Stimulated activated CD4-positive, alpha-beta T cell treated with anti-CD3 and anti-CD28 coated beads, Interleukin-2, amount 100 ng/mL, for 24 hours (primary cell): ENCODE measurements at places on chromosomes 5 and 9.

DNA sequence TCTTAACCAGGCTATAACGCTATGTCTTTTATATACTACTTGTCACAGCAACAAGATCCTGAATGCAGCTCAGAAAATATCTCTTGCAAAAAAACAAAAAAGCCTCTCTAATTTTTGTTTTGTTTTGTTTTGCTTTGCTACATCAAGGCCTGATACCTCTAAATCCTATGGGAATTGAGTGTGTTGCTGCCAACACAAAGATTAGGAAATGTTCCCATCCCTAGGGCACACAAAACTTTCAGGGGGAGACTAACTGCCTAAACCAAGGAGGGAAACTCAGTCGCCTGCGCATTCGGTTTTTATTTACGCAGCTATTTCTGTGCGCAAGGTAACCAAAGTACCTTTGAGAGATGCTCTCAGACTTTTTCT lies 1.7 kb downstream of the SSBP2 start:
- no peak for DNase-seq

- no peak for DNase-seq
These were observed 10.9 kb upstream of the ZNF366 start for GRCh38 chr5:72518001-72518683.

GRCh38 chr9:5622016-5622415 lies 6.9 kb upstream of the RIC1 start:
- DNase-seq = no peak

GRCh38 chr5:27947088-27947487 lies 908.7 kb upstream of the CDH9 start:
- DNase-seq = no peak

- DNase-seq = no peak
These were observed 49.8 kb downstream of the PRRC1 start for GRCh38 chr5:127567026-127567768.

DNA sequence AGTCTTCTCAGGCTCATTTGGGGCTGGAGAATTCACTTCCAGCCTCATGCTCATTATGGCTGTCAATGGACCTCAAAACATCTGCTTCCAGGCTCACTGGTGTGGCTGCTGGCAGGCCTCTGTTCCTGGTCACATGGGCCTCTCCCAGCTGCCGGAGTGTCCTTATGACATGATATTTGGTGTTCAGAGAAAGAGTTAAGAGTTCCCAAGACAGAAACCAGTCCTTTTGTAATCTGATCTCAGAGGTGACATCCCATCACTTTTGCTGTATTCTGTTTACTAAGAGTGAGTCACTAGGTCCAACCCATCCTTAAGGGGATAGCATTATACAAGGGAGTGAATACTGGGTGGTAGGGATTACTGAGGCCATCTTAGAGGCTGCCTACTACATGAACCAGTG lies 104.6 kb downstream of the CACNA1B start:
- DNase-seq = no peak

- no peak for DNase-seq
These were observed 120.0 kb upstream of the CDKN2B start for GRCh38 chr9:22129133-22129532.

DNA sequence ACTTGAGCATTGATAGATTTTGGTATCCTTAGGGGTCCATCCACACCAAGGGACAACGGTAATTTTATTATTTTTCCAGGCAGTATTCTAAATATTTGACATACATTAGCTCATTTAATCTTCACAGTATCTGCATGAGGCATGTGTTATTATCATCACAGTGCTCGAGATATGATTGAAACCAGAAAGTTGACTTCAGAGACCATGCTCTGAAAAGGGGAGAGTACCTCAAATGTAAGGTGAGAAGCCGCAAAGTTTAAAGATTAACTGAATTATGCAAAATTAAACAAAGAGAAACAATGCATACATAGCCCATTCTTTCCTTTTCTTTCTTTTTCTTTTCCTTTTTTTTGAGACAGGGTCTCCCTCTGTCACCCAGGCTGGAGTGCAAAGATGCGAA lies 104.1 kb downstream of the SLC25A46 start:
- DNase-seq = no peak

DNA sequence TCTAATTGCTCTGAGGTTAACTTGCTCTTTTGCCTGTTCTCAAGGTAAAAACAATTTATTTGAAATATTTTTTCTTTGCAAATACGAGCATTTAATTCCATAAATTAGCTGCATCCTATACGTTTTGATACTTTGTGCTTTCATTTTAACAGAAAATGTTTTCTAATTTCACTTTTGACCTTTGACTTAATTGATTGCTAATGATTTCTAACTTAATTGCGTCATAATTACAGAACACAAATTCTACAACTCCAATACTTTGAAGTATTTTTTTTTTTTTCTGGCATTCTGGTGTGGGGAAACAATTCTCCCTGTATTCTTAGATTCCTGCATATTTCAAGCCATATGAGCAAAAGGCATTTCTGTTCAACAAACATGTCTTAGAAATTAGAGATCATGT lies 134.0 kb downstream of the ISOC1 start:
- DNase-seq = no peak

DNA sequence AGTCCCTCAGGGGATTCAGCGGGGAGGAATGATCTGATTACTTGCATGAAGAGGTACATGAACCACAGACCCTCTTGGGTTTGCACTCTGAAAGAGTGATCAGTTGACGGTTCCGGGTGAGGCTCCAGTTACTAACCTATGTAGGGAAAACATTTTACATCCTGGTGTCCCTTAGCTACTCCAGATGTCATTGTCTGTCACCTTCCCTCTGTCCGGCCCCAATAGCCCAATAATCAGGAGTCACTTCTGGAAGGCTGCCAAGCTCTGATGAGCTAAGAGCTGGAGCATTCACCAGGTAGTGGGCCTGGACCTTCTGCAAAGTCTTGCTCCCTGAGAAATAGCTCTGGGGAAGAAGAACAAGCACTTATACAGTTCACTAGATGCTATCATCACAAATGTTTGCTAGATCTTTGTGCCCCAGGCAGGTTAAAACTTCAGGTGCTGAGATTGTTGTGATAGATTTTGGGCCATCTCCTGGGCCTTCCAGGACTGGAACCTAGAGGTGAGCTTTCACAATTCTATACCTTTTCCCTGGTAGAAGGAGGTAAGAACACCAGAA lies 64.5 kb downstream of the ENTREP1 start:
- no peak for DNase-seq

DNA sequence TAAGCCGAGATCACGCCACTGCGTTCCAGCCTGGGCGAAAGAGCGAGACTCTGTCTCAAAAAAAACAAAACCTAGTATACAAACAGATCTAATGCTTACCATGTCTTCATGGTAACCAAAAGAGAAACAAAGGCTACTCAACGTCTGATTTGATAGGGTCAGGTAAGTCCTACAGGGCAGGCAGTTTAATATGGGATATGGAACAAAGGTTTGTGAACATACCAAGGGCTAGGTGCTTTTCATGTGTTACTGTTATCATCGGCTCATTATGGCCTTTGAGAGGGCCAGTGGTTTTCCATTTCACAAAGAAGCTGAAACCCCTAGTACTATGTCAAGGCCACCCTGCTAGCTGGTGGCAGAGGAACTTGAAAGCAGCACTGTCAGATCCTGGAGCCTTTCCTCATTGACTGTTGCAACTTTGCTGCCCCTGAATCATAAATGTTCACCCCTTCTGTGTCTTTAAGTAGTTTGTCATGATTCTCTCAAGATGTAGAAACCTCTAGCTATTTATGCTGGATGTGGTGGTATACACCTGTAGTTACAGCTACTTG lies 5.1 kb downstream of the IQGAP2 start:
- no peak for DNase-seq

- DNase-seq = no peak
These were observed 18.8 kb upstream of the HSD17B3 start for GRCh38 chr9:96320749-96321280.

DNA sequence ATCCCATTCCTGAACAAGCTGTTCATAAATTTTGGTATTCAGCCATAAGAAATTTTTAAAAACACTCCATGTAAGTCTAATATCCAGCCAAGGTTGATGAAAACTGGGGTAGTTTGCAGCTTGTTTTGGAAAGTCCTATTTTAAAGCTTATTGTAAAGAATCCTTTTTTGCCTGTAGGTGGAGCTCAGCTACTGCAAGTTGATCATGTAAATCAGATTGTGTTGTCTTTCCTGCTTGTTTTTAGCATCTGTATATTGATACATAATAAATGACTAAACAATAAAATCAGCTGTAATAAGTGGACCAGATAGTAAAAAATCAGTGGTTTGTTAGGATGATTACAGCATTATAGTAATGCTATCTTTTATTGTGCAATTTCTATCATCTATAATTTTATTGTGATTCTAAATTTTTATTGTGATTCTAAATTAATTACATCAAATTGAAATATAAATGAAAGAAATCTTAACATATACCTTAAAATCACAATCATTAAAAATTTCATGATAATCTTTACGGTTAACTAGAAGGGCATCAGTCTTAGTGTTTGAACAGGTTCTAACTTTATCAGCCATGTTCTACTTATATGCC lies 42.4 kb downstream of the CWC27 start:
- DNase-seq = no peak

DNA sequence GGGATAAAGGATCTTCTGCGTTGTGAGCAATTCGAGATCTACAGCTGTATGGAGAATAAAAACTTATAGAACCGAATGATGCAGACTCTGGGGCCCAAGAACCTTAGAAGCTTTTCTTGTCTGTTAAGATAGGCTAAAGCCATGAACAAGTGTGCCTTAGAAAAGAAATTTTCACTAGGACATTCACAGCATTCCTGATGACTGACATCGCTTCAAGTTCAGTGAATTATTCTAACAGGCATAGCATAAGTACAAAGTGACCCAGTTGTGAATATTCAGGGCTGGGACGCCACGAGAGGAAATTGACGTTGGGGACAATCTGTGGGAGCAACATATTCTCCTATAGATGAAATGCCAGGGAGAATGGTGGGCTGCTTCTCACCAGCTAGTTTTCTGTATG lies 32.0 kb upstream of the PANK3 start:
- no peak for DNase-seq

DNA sequence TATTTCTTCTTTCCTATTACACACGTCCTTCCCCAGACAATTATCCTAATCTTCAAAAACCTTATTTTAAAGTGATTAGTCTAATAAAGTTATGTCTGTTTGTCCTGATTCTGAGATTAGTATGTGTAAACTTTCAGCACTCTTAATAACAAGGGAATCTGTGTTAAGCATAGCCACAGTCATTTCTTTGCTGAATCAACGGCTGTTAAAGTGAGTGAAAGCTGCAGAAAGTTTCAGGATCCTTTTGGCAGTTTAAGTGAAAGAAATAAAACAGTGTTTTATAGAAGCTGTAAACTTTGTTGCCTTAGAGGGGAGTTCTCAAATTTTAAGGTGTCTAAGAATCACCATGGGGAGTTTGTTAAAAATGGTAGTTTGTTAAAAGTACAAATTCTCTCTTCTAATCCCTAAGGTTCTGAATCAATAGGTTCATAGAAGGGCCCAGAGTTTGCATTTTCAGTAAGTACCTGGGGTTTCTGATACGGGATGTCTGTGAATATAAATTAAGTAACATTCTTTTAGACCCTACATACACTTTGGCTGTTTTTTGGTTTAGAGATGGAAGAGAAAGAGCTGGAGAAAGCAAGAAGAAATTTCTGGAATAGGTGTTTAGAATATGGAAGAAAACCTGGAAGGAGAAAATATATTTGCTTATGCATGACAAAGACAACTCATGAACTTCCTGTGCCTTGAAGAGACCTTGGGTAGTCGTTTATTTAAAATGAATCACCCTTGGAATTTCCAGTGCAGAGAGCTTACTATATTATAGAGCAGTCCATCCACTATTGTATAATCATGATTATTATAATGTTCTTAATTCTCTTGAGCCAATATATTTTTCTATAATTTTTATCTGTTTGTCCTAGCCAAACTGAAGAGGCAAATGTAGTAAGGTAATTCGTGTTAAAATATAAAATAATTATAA lies 45.7 kb downstream of the SCAMP1 start:
- no peak for DNase-seq

DNA sequence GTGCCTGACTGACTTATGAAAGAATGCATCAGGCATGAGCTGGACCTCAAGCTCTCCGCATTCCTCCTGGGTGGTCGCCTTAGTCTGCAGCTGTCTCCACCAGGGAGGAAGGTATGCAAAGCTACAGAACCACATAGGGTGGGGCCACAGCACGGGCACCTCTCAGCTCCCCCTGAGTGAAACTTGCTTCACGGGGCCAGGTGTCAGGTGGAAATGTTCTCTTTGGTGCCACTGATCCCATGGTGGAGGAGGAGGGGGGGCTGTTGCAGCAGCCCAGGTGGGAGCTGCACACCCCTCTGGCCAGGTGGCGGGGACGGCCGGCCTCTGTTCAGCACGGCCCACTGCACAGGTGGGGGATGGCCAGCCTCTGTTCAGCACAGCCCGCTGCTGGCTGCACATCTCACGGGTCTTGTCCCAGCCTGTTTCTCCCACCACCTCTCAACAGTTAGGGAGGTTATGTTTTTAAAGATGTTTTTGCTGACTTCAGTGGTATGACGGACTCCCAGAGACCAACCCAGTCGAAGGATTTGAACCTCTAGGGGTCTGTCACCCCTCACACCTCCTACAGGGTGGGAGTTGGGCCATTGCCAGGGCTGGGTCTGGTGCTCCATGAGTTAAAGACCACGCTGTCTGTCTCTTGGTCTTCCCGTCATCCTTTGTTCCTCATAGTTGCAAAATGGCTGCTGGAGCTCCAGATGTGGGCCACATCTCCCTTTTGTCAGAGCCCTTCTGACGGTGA lies 34.3 kb downstream of the MRPL36 start:
- DNase-seq = no peak

GRCh38 chr5:52830650-52831049 lies 42.9 kb downstream of the ITGA1 start:
- DNase-seq = no peak

- DNase-seq = no peak
These were observed 1.5 kb downstream of the TTC39B start for GRCh38 chr9:15305470-15305869.

- DNase-seq = no peak
These were observed 6.8 kb upstream of the GRAMD2B start for GRCh38 chr5:126416266-126416925.

DNA sequence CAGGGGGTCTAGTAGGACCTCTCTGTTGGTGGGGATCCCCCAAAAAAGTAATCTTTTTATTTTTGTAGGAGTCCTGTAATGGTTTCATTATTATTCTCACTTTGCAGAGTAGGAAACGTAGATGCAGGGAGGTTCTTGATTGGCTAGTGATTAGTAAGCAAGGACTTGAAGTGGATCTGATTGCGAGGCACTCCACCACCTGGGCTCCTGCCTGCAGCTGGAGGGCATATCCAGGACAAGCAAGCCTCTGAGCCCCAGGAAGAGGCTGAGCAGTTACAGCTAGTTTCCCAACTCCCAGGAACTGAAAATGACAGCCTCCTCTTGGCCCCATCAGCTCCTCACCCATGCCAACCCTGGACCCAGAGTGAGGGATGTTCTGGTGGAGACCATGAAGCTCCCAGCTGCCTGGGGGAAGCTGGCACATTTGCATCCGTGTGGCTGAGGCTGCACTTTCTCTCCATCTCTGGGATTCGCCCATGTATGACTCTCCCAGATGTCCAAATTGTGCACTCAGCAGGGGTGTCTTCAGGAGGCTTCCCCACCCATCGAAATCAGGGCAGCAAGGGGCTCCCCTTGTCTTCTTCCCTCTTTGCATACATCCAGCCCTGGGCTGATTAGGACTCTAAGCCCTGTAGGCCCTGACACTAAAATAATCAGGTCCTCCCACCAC lies 10.2 kb downstream of the KCNIP1 start:
- no peak for DNase-seq
